Activated naive CD4-positive, alpha-beta T cell treated with Interleukin-2 at 50 U/mL for 16 hours (primary cell): ENCODE measurements at places on chromosomes 3 and 15.

DNA sequence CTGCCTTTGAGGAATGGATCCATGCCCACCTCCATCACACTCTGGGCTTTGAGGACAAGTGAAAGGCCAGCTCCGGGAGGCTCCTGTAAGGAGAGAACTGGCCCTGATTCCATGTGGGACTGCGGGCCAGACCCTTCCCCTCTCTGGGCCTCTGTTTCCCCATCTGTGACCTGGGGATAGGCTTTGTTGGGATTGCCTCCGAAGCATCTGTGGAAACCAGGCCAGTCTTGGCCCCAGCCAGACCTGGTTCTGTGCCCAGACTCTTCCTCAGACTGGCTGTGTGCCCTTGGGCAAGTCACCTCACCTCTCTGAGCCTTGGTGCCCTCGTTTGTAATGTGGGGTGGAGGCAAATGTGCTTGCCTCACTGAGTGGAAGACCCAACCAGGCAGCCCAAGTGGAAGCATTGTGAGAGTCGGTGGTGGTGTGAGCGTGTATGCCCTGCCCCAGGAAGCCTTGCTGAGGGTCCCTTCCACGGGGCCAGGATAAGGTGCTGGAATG is 21.0 kb upstream of the SEC13 start:
- no peak for DNase-seq

- DNase-seq: no peak
Observed at GRCh38 chr3:45984331-45985312, 11.0 kb downstream of the FYCO1 start.

DNA sequence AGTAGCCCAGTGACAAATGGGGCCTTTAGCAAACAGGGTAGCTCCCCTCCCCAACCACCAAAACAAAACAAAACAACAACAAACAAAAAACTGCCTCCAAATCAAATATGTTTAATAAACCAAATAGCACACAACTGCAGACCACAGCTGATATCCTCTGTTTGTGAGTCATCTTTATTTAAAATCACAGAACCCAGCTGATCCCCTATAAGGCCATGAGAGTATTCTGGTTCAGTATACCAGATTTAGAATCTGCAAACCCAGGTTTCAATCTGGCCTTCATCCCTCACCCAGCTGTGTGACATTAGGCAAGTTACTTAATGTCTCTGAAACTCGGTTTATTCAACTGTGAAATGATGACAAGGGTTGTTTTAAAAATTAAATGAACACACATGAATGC is 124.5 kb downstream of the SUCLG2 start:
- DNase-seq: no peak

DNA sequence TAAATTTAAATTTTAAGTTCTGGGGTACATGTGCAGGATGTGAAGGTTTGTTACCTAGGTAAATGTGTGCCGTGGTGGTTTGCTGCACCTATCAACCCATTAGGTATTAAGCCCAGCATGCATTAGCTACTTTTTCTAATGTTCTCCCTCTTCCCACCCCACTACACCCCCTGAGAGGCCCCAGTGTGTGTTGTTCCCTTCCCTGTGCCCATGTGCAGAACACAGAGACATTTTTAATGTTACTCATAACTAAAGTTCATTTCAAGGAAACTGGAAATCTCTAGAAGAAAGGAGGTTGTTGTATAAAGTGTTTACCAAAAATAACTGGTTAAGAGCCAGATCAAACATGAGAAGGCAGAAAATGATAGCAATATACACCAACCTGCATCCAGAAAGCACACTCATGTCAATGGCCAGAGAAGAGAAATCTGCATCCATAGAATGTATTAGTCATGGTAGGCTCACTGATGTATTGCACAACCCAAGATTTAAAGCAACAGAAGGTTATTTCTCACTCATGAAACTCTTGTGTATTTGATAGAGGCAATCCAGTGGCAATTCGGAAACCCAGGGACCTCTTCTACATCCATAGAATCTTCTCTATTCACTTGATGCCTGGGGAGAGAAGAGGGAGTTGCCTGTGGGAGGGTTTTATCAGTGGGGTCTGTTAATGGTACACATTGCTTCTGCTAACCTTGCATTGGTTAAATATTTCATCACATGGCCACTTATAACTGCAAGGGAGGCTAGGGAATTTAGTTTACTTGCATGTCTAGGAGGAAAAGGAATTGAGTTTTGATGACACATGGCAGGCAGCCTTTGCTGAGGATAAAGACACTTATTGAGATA is 321.9 kb upstream of the RASGRP1 start:
- DNase-seq: no peak

DNA sequence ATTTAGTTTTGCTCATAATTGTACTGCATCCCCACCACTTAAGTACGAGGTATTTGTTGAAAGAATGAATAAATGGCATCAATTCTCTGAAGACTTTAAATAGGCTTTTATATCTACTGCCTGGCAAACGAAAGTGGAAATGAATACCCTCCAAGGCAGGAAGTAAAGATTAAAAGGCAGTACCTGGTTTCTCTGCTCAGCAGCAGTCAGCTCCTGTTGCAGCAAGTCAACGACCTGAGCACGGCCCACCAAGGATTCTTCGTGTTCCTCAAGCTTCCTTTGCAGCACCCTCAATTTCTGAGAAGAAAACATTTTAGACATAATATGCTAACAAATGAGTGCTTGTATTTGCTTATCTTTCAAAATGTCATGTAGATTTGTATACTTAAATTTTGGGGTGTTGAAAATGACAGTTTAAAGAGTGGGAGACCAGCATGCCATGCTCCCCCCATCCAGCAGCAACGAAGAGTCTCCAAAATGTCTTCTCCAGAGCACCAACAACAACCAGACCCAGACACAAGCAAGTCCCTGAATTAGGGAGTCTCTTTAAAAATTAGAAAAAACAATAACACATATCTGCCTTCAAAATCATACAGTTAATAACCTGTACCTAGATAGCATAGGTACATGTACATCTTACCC is 31.2 kb downstream of the GOLGB1 start:
- DNase-seq: no peak

DNA sequence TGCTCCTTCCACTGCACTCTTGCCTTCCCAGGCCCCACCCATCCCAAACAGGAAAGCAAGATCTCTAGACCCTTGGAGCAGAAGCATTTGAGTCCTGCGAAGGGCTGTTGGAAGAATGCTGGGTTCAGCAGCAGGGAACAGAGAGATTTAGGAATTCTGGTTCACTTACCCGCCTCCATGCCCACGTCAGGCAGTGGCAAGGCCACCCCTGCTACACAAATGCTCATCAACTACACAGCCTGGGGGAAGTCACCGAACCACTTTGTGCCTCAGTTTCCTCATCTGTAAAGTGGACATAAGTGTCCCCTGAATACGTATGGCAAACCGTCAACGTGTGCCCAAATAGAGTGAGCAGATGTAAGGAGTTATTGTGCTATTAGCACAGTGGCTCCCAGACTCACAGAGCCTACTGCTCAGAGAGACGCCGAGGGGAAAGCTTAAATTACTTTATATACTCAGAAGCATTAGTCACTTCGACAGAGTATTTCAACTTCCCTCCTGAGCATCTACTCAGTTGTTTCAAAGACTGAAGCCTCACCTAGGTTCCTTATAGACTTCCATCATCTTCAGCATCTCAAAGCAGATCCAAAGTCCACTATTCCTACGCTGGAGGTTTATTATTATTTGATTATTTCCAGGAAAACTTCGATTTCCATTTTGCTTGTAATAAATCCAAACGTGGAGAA is 905 bp downstream of the HOMER2 start:
- DNase-seq: no peak
